ENCODE measurements at places on chromosomes 16 and 17.

DNA sequence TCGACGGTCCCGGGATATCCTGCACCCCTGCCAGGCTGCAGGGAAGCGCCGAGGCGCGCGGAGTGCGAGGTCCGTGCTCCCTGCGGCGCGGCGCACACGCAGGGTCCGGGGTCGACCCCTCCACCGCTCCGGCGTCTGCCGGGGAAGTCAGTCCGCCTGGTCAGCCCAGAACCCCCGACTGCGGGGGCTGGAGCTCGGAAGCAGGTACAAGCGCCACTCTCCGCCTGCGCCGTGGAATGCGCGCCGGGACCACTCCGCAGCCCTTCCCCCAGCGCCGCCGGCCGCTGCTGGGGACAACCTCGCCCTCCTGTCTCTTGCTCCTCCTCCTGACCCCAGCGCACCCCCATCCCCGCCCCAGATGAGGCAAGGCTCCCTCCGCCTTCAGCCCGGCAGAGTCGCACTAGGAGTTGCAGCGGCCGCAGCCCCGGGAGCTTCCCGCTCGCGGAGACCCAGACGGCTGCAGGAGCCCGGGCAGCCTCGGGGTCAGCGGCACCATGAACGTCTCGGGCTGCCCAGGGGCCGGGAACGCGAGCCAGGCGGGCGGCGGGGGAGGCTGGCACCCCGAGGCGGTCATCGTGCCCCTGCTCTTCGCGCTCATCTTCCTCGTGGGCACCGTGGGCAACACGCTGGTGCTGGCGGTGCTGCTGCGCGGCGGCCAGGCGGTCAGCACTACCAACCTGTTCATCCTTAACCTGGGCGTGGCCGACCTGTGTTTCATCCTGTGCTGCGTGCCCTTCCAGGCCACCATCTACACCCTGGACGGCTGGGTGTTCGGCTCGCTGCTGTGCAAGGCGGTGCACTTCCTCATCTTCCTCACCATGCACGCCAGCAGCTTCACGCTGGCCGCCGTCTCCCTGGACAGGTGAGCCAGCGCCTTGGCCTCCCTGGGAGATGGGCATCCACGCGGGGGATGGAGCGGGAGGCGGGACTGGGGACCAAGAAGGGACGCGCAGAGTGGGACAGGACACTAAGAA lies at the start of gene GALR2:
TSS of gene GALR2 (plus strand) at position 392 of the 974 bp plus-strand sequence. CDS start at position 495, 103 bp downstream.
- no peak for DNase-seq

DNA sequence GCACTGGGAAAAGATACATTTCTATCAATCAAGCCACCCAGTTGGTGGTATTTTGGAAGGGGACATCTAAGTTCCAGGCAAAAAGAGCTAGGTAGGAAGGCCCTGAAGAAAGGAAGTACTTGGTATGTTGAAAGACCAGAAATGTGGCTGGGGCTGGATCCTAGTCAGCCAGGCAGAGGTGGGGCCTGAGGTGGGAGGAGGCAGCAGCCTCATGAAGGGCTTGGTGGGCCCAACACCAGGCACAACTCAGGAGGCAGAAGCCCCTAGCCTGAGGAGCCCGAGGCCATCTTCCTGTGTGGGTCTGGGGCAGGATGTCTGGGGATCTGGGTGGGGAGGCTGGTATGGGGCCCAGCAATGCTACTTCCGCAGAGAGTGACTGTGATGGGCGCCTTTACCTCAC lies 105.9 kb downstream of the SALL1 start:
- no peak for DNase-seq

GRCh38 chr17:18226284-18226945 lies 980 bp downstream of the LLGL1 start:
- no peak for DNase-seq

- DNase-seq: no peak
Observed at GRCh38 chr17:20262226-20263114, 204.9 kb downstream of the LGALS9B start.

DNA sequence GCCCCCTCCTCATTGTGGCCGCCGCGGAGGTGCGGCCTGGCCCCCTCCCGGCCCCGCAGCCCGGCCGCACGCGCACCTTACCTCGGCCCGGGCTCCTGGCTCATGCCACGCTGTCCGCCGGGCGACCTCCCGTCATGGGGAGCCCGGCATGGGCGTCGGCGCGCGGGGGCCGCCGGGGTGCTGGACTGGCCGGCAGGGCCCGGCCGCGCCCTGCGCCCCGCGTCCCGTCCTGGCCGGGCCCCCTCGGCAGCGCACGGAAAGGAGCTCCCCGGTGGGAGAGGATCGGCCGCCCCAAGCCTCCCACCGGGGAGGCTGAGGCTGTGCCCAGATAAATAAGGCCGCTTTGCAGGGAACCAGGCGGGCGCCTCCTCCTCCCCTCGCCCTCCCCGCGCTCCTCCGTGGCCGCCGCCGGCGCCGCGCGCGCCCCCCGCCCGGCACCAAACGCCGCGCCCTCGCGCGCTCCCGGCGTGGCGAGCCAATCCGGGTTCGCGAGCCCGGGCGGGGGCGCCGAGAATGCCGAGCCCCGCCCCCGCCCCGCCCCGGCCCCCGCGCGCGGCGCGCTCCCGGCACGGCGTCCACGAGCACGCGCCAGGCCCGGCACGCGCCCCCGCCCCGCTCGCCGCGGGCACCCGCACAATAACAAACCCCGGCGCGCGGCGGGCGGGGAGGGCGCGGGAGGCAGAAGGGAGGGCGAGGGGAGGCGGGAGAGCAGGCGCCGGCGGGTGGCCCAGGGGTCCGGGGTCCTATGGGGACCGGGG lies at the start of gene FBXL16:
TSS of gene FBXL16 (minus strand) at position 371 of the 758 bp plus-strand sequence. CDS start 8,396 bp downstream, outside the sequence.
- no peak for DNase-seq

DNA sequence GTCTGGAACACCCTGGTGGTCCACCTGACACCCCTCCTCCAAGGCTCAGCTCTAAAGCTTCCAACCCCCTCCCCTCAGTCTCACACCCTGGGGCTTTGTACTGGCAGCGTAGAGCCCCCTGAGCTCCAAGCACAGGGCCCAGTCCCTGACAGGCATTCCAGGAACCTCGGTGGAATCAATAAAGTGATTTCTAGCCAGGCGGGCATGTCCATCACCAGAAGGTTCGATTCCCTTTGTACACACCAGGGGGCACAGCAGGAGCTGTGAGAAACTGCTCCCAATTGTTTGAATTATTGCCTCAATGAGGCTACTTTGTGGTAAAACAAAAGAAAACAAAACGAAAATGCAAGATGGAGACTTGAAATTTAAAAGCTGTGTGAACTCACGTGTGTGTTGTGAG lies 51.8 kb downstream of the SMPD3 start:
- no peak for DNase-seq

DNA sequence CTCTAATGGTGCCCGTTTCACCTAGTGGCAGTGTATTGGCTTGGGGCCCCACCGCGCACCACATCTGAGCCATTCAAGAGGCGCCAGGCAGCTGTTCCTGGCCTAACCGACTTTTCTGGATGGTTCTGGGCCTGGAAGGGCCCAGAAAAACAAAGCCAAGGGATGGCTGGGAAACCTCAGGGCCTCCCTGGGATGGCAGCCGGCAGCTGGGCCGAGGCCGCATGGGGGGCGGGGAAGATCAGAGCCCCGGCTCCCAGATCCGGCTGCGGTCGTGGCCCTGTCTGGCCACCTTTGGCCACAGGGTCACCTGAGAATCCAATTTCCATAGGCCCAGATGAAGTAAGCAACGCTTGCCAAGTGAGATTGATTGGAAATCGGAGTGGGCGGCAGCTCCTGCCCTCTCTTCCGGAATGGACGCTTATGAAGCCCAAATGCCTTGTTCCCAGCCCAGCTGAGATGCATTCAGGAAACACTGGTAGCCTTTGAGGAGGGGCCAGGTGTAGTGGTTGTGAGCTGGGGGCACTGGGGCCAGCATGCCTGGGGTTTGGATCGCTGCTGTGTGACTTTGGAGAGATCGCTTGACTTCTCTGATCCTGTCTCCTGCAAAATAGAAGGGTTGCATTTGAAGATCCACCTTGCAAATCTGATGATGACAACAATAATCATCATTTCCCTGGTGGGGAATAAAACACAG lies 163.8 kb upstream of the GSE1 start:
- no peak for DNase-seq

DNA sequence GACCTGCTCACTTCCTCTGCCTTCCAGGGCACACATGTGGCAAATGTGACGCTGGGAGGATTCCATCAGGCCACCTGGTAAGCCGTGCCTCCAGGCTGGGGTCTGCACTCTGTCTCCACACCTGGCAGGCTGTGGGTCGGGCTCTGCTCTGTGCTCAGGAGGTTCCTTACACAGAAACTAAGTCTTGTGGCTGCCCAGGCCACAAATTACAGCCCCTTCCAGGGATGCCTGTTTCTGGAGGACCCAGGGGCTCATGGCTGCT lies 58.2 kb downstream of the RMI2 start:
- no peak for DNase-seq

GRCh38 chr16:7888411-7888810 lies 555.8 kb downstream of the RBFOX1 start:
- no peak for DNase-seq

GRCh38 chr17:15266325-15267125 lies 1.4 kb upstream of the PMP22 start:
- no peak for DNase-seq

DNA sequence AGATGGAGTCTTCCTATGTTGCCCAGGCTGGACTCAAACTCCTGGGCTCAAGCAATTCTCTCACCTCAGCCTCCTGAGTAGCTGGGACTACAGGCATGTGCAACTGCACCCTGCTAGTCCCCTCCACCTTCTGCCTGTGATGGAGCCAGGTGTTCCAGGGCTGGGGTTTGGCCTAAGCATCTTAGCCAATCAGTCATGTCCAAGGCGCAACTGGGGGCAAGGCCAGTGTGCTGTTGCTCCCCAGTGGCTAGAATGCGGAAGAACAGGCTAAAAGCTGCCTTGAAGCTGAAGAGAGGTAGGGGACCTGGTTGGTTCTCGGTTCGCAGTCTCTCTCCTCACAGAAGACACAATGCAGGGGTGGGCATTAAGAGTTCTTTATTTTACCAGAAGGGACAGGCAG lies 18.6 kb downstream of the FLOT2 start:
- DNase-seq: no peak

DNA sequence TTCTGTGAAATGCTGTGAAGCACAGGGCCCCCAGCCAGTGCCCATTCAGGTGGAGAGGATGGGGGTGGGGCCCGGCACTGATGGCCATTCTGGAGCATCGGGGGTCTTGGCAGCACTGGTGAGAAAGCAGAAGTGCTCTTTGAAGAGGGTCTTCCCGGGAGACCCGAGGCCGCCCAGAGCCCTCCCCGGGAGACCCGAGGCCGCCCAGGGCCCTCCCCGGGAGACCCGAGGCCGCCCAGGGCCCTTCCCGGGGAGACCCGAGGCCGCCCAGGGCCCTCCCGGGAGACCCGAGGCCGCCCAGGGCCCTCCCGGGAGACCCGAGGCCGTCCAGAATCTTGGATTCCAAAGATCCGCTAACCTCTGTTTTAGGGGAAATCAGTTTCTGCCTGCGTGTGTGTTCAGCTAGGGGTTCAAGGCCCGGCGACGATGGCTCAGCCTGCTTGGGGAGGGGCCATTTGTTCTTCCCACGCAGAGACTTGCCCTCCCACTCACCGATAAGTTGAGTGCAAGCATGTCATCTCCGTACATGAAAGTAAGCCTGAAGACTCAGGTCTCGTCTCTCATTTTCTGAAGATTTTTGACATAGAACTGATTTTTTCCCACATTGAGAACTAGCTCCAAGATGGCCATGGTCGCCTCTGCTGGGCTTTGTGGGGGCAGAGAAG lies 35.2 kb upstream of the CAPN15 start:
- no peak for DNase-seq

DNA sequence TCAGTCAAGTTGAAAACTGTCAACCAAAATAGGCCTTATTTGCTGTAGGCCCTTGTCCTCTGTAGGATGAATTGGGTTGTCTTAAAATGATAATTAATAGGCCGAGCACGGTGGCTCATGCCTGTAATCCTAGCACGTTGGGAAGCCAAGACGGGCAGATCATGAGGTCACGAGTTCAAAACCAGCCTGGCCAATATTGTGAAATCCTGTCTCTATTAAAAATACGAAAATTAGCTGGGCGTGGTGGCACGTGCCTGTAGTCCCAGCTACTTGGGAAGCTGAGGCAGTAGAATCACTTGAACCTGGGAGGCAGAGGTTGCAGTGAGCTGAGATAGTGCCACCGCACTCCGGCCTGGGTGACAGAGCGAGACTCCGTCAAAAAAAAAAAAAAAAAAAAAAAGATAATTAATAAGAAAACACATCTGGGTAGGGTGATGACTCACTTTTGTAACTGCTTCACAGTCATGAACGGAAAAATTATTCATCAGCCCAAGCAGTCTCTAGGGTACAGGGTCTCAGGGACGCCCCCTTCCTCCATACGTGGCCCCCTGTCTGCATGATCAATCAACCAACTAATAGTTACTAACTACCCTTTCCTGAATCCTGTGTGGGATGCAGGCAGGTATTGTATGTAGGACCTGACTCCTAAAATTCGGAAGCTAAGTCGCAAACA lies 137.0 kb upstream of the RCVRN start:
- no peak for DNase-seq

GRCh38 chr17:54608634-54609155 lies 292.0 kb upstream of the TOM1L1 start:
- DNase-seq: no peak

DNA sequence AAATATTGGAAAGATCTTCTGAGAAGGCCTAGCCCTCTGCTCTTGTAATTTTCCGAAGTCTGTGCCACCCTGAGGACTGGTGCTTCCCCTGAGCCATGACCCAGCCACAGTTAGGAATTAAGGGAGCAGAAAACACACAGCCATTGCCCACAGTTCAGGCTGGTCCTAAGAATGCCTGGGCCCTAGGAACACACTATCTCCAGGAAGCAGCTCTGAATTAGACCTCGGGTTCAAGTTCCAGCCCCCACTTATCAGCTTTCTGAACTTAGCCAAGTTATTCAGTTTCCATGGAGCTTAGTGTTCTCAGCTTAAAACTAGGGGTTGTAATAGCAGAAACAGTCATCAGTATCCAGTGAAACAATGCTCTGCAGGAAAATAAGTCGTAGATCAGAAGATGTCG lies 56.0 kb downstream of the CDH13 start:
- DNase-seq: no peak

GRCh38 chr17:48051706-48052486 lies 3.7 kb downstream of the NFE2L1 start:
- DNase-seq: no peak

- no peak for DNase-seq
Observed at GRCh38 chr16:30649725-30650368, 913 bp upstream of the PRR14 start.

GRCh38 chr17:47877368-47878034 lies 18.5 kb upstream of the SP2 start:
- DNase-seq: no peak

DNA sequence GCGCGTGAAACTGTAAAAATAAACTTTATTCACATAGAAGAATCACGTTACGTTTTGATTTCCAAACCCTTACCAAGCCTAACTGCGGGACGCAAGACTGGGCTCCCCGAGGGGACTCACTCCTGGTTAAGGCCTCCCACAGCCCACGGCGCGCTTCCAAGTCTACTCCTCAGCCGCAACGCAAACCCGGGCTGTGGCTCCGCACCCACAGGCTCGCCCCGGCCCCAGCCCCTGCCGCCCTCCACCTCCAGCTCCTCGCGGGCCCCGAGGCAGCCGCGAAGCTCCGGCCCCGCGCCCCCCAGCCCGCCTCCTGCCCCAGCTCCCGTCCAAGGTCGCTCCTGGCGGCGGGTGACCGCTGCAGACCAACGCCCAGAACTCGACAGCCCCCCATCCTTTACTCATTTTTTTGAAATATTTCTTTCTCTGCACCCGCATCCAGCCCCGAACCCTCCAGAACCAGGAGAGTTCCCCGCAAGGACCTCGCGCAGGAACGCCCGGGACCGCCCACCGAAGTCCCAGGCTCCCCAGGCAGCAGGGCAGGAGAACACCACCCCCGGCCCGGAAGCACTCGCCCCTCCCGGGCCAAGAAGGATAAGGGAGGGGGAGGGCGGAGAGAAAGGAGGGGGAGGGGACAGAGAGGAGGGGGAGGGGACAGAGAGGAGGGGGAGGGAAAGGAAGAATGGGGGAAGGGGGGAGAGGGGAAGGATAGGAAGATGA lies 912 bp downstream of the USP22 start:
- DNase-seq: peak; percentile 47

GRCh38 chr17:66715745-66716156 lies 119.2 kb upstream of the CACNG5 start:
- no peak for DNase-seq

All from T-helper 1 cell (primary cell).